Activated CD4-positive, alpha-beta T cell treated with anti-CD3 and anti-CD28 coated beads, Interleukin-2, amount 10 ng/mL, durations not matched to agents 24 days and 14 days (primary cell): ENCODE measurements at places on chromosomes 12 and 14.

GRCh38 chr12:118986050-118986449 is 4.7 kb downstream of the SRRM4 start:
- no peak for DNase-seq

DNA sequence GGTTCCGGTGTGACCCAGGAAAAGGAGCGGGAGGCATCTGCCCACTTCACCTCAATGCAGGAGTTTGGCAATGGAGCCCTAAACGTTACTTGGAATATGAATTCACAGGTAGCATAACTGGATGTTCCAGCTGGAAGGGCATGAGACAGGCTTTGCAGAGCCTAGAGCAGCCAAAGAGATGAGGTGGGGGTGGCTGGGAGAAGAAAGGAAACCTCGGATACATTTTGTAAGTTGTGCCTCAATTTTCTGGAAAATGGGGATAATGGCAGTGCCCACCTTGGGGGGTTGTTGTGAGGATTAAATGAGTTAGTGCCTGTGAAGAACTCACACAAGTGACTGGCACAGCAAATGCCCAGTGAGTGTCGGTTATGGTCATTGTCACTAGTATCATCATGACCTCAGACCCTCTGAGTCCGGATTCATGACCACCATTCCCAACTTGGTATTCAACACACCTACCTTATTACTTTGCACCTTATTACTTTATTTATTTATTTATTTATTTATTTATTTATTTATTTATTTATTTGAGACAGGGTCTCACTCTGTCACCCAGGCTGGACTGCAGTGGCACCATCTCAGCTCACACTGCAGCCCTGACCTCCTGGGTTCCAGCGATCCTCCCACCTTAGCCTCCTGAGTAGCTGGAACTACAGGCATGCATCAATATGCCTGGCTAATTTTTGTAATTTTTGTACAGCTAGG is 56.0 kb downstream of the CLMN start:
- DNase-seq, result no peak

- DNase-seq, result no peak
These were observed 251.5 kb upstream of the DCN start for GRCh38 chr12:91434081-91434480.

- no peak for DNase-seq
These were observed 20.0 kb upstream of the HELB start for GRCh38 chr12:66282244-66282643.

DNA sequence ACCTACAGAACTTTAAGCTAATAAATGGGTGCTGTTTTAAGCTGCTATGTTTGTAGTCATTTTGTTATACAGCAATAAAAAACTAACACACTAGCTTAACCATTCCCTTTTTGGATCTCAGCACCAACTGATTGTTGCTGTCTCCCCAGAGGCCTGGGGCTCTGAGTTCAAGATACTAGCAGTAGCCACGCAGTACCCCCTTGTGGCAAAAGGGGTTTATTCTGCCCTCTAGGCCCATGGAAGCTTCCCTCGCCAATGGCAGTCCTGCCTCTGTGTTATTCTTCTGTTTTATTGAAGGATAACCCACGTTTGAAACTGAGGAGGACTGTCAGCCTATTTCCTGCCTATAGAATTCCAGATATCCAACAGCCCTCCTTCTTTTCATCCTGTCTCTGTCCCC is 455.3 kb upstream of the ATP2B1 start:
- DNase-seq, result no peak

- peak; percentile 94 for DNase-seq
These were observed at the start of gene SNX6 for GRCh38 chr14:34629657-34630529. TSS of gene SNX6 (minus strand) at chr14:34630148. CDS start at chr14:34630116, 32 bp downstream.

DNA sequence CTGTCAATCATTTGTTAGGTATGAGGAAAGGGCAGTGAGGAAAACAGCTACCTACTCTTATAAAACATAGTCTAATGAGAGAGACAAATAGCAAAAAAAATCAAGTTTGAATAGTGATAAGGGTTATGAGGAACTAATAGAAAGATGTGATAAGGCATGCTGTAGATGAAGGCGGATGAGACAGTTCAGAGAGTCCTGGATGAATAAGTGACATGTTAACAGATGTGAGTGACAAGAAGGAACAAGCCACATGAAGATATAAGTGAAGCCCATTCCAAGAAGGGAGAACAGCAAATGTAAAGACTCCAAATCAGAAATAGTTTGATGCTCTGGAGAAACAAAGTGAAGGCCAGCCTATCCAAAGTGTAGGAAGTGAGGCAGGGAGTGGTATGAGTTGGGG is 154.1 kb upstream of the SYT10 start:
- DNase-seq, result no peak

DNA sequence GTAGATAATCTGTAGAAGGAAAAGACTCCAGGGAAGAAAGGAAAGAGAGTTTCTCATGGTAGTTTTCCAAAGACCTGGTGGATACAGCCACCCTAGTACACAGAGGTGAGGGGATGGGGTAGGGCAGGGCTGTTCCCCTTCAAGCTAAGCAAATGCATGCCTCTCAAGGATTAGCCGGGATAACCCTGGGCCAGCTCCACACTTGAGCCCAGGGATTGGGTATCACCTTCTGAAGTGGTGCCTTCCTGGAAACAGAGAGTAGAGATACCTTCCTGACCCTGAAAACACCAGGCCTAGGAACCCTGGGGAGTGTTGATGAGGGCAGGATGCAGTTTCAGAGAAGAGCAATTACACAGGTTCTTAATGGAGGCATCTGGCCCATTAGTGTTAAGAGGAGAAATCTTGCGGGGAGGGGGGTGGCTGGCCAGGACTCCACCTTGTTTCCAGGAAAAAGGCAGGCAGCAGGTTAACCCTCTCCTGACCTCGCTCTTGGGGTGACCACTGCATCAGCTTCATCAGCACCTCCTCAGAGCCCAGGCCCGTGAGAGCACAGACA is 106.9 kb upstream of the TMEM233 start:
- no peak for DNase-seq

DNA sequence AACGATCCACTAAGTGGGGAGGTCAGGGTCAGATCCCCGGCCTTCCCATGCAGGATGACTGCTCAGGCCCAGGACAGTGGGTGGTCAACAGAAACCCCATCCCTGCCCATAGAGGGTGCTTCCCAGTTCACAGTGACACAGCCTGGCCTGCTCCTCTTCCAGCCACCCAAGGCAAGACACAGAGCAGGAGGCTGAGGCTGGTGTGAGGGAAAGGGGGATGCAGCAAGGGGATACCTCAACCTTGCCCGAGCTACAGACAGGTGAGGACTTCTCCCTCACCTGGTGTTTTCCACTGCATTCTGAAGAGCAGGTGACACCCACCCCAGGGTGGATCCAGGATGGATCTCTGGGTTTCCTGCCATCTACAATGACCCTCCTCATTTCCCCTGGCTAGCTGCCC is 106.7 kb downstream of the KIF26A start:
- DNase-seq, result no peak

GRCh38 chr12:109775172-109775881 is 57.9 kb downstream of the TRPV4 start:
- peak; percentile 91 for DNase-seq

DNA sequence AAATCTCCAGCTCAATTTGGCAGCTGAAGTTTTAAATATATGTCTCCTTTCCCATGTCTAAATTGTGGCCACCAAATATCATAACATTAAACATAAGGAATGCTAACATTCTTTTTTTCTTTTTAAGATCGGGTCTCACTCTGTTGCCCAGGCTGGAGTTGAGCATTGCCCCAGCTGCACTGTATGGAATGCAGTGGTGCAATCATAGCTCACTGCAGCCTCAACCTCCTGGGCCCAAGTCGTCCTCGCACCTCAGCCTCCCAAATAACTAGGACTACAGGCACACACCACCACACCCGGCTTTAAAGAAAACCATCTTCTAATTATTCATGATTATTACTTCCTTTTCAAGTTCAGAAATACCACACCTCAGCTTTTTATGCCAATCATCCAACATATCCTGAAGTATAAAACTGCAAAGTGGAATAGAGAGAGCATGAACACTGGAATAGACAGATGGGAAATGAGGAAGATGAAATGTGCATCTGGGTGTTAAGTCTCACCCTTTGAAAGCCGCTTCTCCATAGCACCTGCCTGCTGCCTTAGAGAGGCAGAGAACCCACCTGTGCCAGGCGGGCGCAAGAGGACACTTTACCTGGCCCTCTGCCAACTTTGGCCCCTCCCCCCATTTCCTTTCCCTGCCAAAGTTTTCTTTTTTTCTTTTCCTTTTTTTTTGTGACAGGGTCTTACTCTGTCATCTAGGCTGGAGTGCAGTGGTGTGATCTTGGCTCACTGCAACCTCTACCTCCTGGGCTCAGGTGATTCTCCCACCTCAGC is 2.8 kb upstream of the EML1 start:
- no peak for DNase-seq

- no peak for DNase-seq
These were observed 15.6 kb downstream of the RCOR1 start for GRCh38 chr14:102608064-102608446.

- no peak for DNase-seq
These were observed 2.6 kb downstream of the ACSS3 start for GRCh38 chr12:81080431-81080983.

GRCh38 chr12:75706786-75707605 is 195.6 kb upstream of the KRR1 start:
- no peak for DNase-seq

GRCh38 chr12:22792138-22792537 is 167.2 kb downstream of the ETNK1 start:
- DNase-seq, result no peak

DNA sequence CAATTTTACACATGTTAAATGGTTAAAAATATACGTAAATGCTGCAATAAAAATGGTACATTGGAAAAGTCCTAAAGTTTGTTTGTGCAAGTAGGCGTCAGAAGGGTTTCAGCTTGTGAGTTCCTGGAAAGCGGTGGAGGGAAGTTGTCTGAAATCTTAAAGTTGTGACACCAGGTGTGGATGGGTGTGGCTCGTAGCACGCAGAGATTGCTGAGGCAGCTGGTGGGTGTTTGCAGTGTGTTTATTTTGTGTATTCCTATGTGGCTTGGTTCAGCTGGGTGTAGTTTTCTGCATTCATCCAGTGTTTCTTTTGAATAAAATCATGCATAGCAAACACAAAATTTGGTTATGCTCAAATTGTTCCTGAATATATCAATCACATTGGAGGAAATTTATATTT is 136.8 kb upstream of the TBX3 start:
- no peak for DNase-seq

DNA sequence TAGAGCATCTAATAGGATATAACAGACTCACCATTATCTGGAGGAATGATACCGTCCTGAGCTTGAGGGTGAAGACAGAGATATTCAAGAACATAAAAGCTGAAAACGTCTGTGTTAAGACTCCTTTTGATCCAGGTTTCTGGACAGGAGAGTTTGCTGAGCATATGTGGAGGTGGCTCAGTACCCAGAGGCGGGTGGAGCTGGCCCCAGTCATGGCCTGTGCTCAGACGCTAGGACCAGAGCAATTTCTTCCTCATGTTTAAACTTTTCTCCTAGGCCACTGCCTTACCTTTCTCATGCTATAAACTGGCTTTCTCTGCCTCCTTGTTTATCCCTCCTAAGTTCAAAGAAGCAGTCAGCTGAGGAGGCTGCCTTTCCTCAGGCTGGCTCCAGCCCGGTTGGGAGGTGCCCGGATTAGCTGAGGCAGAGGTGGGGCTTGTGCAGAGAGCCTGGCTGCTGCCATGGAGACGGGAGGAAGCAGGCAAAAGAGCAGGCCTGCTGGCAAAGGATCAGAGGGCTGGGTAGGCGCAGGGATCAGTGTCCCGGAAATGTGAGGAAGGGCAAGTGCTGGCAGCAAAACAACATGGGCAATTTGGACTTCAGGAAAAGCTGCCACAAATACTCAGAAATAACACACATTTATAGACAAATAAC is 13.7 kb downstream of the COA8 start:
- DNase-seq, result no peak

DNA sequence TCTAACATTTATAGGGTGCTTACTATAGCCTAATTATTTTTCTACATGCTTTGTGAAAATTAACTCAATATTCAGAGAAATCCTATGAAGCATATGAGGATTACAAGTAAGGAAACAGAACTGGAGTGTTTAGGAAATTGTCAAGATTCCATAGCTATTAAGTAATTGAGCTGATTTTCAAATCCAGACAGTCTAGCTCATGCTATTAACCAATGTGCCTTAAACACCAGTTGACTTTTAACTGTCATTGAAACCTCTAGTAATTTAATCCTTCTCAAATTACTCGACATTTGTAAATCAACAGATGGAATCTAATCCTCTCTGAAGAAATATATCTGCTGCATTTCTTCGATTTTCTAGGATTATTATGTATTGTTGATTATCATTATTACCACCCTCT is 488.9 kb downstream of the MDGA2 start:
- DNase-seq, result no peak

- peak; percentile 54 for DNase-seq
These were observed 3.4 kb downstream of the ASCL1 start for GRCh38 chr12:102960766-102961465.

DNA sequence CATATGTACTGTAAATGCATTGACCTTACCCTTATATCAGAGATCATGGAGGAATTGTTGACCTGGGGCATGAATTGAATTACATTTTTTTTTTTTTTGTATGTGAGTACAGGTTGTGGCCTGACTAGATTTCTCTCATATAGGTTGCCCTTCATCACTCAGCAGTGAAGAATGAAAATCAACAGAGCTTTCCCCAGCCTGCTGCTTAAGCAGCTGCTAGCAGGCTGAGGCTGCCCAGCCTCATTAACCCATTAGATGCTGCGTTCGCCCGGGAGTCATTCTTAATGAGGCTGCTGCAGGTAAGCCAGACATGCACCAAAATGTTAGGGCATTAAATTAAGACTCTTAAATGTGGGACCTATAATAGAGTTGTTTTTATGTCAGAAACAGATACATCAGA is 236.0 kb downstream of the ETNK1 start:
- no peak for DNase-seq

- no peak for DNase-seq
These were observed 13.8 kb downstream of the NFKBIA start for GRCh38 chr14:35390577-35391387.

GRCh38 chr12:119306593-119306992 is 27.9 kb upstream of the CCDC60 start:
- no peak for DNase-seq

DNA sequence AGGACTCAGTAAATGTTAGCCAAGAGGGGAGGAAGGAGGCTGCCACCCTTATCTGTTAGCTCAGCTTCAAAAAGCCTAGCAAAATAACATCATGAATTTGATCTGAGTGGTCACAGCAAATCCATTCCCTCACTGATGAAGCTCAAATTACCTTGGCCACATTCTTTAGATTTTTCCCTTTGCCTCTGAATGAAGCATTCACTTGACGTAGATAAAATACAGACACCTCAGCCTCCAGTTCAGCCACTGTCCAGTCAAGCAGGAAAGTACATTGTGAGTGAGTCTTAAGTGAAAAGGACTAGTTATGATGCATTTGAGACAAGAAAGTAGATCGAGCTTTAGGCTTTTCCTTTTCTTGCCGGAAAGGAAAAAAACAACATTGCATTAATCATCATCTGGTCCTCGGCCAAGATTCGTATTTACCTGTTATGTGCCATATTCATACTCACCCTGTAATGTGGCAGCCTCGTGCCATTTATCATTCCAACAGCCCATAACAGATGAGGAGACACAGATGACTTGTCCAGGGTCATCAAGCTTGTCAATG is 146.5 kb downstream of the ETV6 start:
- no peak for DNase-seq

GRCh38 chr12:72315858-72316257 is 43.7 kb downstream of the TRHDE start:
- DNase-seq, result no peak

- DNase-seq, result no peak
These were observed 161.1 kb downstream of the BTG1 start for GRCh38 chr12:91984556-91984955.
